ENCODE measurements at places on chromosomes 3 and 15.

- DNase-seq = no peak
Observed at GRCh38 chr15:28930476-28931291, 44.9 kb downstream of the APBA2 start.

GRCh38 chr15:84947947-84948830 lies 33.5 kb upstream of the PDE8A start:
- no peak for DNase-seq

- DNase-seq = no peak
Observed at GRCh38 chr15:78434134-78434533, 3.9 kb upstream of the IREB2 start.

DNA sequence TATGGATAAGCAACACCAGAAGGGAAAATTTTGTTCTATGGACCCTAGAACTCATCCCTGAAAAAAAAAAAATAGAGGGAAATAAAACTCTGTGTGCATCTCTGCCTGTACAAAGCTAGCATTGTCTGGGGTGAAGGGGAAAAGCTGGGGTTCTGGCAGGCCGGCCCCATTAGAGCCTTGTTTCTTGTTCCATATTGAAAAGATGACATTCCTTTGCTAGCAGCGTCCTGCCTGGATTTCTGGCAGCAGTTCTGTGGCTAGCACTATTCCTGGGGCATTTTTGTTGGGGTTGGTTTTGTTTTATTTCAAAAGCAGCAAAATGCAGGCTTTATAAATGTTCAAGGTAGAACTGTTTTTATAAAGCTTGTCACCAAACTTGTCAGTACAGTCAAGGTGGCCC lies 45.2 kb downstream of the RARB start:
- DNase-seq = no peak

DNA sequence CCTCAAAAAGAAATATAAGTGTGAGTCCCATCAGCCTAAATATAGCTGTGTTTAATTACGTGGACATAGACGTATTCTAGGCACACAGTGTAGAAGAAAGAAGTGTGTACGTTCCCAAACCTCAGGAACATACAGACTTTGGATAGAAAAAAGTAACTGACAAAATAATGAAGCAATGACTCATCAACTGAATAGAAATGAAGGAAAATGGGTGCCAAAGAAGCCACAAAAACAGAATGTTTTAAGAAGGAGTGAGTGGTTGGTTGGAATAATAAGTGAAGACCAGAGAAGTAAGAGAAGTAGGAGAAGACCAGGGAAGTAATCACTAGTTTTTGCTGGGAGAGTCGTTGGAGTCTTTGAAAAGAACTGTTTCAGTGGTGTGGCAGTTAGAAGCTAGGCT lies 518.1 kb downstream of the ROBO1 start:
- DNase-seq = no peak

DNA sequence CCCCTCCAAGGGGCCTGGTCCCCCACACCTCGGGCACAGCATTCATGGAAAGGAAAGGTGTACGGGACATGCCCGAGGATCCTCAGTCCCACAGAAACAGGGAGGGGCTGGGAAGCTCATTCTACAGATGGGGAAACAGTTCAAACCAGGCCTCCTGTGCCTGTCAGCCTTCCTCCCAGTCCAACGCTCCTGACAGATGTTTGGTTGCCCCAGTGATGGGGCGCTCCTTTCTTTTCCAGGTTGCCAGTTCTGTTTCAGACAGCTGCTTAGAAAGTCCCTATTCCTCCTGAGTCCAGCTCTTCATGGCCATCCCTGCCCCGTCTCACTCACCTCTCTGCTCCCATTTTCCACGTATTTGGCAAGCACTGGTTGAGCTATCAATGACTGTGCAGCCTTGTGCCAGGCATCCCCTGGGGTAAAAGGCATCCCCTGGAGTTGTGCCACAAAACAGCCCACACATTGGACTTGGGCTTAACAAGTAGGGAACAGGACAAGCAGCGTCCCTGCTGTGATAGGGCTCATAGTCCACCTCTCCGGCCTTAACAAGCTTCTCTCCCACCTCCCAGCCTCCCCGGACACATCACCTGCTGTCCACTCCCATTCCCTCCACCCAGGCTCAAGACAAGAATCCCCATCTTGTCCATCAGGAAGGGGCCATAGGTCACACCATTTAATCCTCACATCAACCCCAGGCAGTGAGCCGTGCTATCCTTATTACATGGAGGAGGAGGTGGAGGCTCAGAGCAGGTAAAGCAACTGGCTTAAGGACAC lies 6.6 kb downstream of the OXTR start:
- no peak for DNase-seq

DNA sequence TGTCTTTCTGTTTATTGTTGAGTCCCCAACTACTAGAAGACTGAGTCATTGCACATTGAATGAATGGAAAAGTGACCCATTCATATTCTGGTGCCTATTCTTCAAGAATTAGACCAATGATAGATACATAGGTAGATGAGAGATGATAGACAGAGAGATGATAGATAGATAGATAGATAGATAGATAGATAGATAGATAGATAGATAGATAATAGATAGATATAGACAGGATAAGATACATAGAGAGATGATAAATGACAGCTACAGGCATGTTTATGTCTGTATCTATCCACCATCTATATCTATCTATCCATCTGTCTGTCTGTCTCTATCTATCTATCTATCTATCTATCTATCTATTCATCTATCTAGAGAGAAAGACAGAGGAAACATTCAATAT lies 170.3 kb upstream of the ARRDC4 start:
- DNase-seq = no peak

GRCh38 chr15:92541291-92542200 lies 114.0 kb downstream of the FAM174B start:
- no peak for DNase-seq

DNA sequence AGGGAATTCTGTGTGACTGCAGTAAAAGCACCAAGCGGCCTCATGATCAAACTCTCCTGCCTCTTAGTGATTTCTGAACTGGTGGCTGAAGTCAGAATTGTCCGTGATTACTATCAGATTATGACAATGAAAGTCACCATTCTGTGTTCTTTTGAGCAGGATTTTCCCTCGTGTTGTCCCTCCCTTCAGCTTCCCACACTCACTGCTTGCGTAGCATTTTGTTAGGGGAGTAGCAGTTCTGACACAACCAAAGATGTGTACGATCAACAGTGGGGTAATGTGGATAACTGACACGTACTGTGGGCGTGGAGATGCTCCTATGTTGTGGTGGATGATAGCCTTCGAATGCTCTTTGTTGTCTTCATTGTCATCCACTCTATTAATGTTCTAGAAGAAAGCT lies 67.8 kb upstream of the ICE2 start:
- DNase-seq = no peak

- no peak for DNase-seq
Observed at GRCh38 chr3:86934851-86935250, 56.1 kb downstream of the VGLL3 start.

- no peak for DNase-seq
Observed at GRCh38 chr15:40029979-40030893, 8.7 kb downstream of the SRP14 start.

Measured in mesothelial cell of epicardium (in vitro differentiated cells).